SK-MEL-5 (cell line): ENCODE measurements at places on chromosomes 2 and 18. TPM values are rescaled to one million over a fixed set of nuclear protein-coding genes. Genes with fewer than 3 reads are reported as not detected.

ZNF396 gene
- 4.5 and 5.1 TPM in 2 replicates for total RNA-seq

- DNase-seq, result no peak
These were observed 303.9 kb upstream of the KCNJ3 start for GRCh38 chr2:154394600-154394999.

GRCh38 chr2:216754336-216754735, 59.0 kb upstream of the IGFBP5 start:
- DNase-seq, result no peak

DNA sequence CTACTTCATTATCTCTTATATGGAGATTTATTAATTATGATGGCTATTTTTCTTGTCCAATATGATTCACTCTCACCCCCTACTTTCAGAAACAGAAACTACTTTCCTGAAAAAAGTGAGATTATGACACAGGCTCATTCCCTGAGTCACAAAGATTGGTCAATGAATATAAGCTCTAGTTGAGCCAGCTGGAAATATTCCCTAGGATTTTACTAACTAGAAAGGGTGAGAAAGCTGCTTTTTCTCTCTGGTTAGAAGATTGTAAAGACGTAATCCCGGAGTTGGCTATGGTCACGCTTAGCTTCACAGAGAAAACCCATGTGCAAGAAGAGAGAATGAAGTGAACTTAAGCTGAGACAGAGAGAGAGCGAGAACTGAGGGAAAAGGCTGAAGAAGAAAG, 223.7 kb upstream of the SMAD7 start:
- no peak for DNase-seq

DNA sequence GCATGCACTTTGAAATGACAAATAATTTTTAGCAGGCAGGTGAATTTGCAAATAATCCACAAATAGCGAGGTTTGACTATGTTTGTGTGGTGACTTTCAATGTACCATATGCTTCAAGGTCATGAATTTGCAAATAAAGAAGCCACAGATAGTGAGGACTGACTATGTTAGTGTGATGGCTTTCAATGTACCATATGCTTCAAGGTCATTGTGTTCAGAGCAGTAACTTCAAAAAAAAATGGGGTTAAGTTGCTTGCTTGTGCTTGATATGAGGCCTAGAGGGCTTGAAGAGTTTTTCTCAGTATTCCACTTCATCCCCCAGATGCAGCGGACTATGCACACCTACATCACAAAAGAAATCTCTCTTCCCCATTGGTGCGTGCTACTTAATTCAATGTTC, 602.9 kb upstream of the LRRTM4 start:
- no peak for DNase-seq

DNA sequence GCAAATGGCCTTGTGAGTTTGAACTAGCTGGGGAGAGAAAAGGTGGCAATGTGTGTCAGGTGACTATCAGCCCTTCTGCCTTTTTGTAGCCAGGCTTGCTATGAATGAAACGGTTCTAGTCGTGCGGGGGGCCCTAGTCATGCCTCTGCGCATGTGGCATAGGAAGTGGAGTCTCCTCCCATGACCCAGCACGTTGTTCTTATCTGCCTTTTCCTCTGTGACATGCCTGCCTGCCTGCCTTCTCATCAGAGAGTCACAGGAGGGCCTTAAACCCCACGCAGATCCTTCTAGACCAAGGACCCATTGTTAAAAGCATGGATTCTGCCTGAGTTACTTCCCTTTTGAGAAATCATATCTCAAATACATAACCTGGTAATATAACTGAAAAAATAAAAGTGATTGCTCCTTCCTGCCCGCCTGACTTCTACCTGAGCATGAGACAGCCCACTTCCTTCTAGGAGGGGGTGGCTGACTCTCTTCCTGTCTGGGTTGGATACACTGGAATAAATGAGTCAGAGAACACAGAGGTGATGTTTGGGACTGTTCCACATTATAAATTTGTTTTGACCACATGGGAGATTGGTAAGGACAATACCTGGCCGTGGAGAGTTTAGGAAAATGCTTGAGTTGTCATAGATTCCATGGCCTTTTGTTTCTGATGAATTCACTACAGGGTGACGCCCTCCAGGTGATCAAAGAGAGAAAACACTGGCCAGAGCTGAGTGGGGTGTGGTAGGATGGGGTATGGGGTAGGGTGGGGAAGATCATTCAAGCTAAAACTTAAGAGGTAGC, 49.8 kb downstream of the FBLN7 start:
- peak; percentile 71 for DNase-seq

LRATD1 gene
- total RNA-seq, result 0.18 and 0.21 TPM in 2 replicates

GRCh38 chr2:20642055-20642971, 8.6 kb downstream of the HS1BP3 start:
- peak; percentile 70 for DNase-seq

GRCh38 chr18:4107049-4107467, 348.0 kb downstream of the DLGAP1 start:
- peak; percentile 71 for DNase-seq

- no peak for DNase-seq
These were observed 68.4 kb upstream of the ALPP start for GRCh38 chr2:232310121-232310520.

DNA sequence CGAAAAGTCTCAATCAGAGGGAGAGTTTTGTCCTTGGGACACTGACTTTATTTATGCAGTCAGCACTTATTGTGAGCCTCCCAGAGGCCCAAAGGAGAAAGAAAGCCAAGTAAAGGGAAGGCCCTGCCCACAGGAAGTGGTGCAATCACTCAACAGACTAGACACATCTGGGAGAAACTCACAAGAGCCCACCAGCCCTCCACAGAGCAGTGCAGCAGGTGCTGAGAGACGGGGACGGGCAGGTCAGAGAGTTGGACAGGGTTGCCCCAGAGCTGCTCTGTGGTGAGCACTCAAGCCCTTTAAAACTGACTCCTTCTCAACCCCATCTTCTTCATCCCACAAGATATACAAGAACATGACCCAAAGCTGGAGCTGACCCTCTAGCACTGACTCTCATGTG, 96.0 kb downstream of the TFCP2L1 start:
- DNase-seq, result no peak

- no peak for DNase-seq
These were observed 385.8 kb downstream of the ZEB2 start for GRCh38 chr2:144133936-144134665.

- DNase-seq, result peak; percentile 42
These were observed 266.5 kb downstream of the TCF4 start for GRCh38 chr18:55321265-55322177.

DNA sequence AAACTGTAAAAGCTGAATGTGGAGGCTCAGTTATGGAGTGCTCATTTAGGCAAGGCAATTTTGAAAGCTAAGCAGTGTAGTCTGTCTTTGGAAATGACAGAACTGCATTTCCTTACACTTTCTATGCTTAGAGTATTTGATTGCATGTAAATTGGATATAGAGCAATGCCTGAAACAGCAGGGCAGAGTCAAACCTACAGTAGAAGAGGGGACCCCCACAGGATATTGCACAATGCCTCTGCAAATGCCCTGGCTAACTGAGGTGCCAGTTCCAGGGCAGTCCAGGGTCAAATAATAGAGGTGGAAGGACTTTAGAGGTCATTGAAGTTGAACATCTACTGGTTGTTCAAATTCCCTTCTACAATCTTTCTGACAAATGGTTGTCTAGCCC, 2.2 kb downstream of the TMEM178A start:
- DNase-seq, result no peak

PIEZO2 gene
- 0.61 and 0.98 TPM in 2 replicates for total RNA-seq

GRCh38 chr2:235005603-235006259, 53.9 kb downstream of the SH3BP4 start:
- DNase-seq, result no peak

GRCh38 chr18:10274301-10274700, 180.1 kb upstream of the APCDD1 start:
- no peak for DNase-seq

DNA sequence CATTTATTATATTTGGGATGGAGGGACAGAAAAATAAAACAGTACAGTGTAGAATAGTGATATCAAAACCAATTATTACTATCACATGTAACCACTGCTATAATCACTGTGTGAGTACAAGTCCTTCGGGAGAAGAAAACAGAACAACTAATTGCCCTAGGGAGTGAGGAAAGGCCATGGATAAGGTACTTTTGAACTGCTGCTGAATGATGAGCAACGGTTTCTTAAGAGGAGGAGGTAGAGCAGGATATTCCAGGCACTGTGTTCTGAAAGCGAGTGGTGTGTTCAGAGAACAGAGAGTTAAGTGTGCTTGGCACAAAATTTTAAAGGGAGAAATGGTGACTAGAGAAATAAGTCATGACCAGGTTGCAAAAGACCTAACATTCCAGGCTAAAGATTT, 134.2 kb downstream of the CALCRL start:
- no peak for DNase-seq

- no peak for DNase-seq
These were observed 151.4 kb upstream of the NXPH2 start for GRCh38 chr2:138931284-138932256.

GRCh38 chr2:194020155-194020554, 1636.9 kb upstream of the SLC39A10 start:
- no peak for DNase-seq

GRCh38 chr2:99974275-99974674, 168.1 kb downstream of the AFF3 start:
- DNase-seq, result no peak

PID1 gene
- 0.95 and 1.4 TPM in 2 replicates for total RNA-seq

GRCh38 chr2:202035089-202035940, 1.7 kb downstream of the FZD7 start:
- no peak for DNase-seq

GRCh38 chr18:77973745-77974144, 724.1 kb downstream of the GALR1 start:
- no peak for DNase-seq

EMILIN2 gene
- 16.4 and 17.7 TPM in 2 replicates for total RNA-seq

GRCh38 chr2:126317790-126318431, 338.0 kb upstream of the GYPC start:
- peak; percentile 11 for DNase-seq

DNA sequence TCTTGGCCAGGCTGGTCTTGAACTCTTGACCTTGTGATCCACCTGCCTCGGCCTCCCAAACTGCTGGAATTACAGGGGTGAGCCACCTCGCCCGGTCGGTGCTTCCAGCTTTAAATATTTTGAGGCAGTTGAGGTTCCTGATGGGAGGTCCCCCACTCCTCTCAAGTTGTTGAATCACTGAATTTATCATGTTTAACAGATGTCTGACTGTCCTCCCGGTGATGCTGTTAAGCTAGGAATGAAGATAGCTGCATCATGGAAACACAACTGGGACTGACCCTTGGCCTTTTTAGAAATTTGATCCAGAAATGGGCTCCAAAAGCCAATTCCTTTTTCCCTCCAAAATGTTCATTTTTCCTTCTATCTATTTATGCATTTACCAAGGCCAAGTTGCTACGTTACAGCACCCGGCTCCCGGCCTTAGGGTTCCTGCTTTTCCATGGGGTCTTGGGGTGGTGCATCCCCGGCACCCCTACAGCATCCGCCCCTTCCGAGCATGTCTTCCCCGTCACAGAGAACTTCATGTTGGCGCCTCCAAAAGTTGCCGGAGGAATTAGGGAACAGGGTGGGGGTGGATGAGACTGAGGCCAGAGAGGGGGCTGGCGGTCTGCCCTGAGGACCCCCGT, 43.9 kb downstream of the PAX8 start:
- DNase-seq, result no peak

RBM44 gene
- total RNA-seq, result 0.29 and 0.45 TPM in 2 replicates

- no peak for DNase-seq
These were observed 184.4 kb downstream of the KCNS3 start for GRCh38 chr2:18062892-18063291.

DNA sequence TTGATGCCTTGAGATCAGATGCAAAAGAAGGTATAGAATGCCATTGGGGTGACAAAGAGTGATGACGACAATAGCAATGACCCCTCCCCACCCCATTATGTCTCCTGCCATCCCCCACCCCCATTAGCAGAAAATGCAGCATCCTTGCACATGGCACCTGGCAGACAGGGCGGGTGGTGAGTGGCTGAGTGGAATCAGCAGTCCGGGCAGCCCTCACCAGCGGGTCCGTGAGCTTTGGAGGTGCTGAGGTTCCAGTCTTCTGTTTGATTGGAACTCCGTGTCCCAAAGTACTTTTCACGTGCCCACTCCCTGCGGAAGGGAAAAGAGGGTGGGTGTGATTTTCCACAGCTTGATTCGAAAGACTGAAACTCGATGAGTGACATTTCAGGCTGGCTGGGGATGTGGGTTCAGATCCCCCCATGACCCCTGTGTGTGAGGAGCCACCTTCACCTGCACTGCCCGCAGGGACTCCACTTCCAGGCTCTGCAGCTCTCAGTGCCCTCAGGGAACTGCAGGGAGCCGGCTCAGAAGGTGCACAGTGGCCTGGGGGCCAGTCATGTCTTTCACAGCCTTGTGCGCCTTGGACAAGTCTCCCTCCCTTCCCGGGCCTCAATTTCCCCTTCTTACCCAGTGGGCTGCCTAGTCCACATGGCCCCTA, 130.9 kb downstream of the GLI2 start:
- no peak for DNase-seq

DNA sequence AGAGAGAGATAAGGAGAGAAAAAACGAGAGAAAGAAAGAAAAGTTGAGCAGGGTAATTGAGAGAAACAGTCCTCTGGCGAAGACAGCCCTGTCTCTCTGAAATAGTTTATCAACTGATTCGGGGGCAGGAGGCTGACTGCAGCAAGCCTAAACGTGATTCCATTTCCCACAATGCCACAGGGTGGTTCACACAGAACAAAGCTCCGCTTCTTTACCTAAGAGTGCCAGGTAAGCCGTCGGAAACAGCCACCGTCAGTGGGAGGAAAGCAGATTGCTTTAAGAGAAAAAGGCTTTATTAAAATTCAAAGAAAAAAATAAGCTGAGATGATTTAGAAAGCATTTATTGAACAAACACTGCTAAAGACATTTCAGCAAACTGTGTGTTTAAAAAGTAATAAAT, 271.4 kb upstream of the POU3F3 start:
- no peak for DNase-seq

ACTG2 gene
- total RNA-seq, result 0.24 and 0.42 TPM in 2 replicates

DNA sequence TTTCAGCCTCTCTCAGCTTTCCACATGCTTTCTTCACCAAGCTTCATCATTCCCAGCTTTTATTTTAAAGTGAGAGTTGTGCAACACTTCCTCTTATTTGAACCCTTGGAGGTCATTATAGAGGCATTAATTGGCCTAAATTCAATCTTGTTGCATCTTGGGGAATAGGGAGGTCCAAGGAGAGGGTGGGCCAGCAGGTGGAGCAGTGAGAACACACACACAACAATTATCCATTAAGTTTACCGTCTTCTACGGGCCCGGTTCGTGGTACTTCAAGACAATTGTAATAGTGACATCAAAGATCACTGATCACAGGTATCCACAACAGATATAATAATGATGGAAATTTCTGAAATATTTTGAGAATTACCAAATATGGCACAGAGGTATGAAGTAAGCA, 457.2 kb upstream of the SMIM21 start:
- DNase-seq, result peak; percentile 8
